HT-29 (cell line): ENCODE measurements at places on chromosomes 4 and X.

DNA sequence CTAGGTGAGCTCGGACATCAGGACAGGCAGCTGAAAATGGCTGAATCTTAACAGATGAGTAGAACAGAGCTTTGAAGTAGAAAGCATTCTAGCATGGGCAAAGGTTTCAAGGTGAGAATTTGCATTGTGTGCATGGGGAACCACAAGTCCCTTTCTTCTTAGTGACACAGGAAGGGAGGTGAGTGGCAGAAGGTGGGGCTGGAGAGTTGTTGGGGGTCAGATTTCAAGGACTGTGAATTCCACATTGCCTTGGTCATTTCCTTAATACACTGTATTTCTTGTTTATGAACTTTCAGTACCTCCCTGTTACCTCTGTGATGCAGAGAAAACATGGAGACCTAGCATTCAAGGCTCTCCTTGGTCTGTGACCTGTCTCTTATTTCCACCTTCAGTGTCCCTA is 4.1 kb downstream of the APEX2 start:
- DNase-seq: no peak

- DNase-seq: no peak
Measured at GRCh38 chr4:147440442-147440841, 40.5 kb upstream of the EDNRA start.

- DNase-seq: peak; percentile 58
Measured at GRCh38 chr4:181301735-181302710, 941.2 kb upstream of the TENM3 start.

DNA sequence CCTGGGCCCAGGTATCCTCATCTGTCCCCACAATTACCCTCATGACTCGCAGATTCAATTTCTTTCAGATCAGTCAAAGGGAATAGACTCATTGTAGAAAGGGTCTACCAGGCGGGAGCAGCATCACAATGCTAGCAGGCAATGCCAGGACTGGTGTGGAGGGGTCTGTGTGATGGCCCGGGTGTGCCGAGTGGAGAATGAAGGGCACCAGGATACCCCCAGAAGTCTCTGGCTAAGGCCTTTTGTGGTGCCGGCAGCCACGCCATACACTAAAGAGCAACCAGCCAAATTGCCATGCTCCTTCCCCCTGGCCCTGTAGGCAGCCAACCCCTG is 37.9 kb upstream of the RASL11B start:
- DNase-seq: no peak

- no peak for DNase-seq
Measured at GRCh38 chr4:126738926-126739325, 893.8 kb upstream of the INTU start.

GRCh38 chr4:178993306-178993705 is 1551.1 kb upstream of the AGA start:
- no peak for DNase-seq

- DNase-seq: no peak
Measured at GRCh38 chr4:38576767-38577166, 87.2 kb upstream of the KLF3 start.
